HFF-Myc (cell line): ENCODE measurements at places on chromosomes 7 and 10.

DNA sequence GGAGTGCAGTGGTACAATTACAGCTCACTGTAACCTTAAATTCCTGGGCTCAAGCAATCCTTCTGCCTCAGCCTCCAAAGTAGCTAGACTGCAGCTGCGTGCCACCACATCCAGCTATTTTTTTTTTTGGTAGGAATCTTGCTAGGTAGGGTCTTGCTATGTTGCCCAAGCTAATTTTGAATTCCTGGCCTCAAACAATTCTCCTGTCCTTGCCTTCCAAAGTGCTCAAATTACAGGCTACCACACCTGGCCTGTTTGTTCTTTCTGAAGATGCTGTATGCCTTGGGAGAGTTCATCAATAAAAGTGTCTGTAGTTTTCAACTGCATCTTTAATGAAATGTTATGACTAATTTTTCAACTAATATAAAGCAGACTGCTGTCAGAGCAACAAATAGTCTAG lies 452 bp downstream of the SAMD9 start:
- no peak for DNase-seq

DNA sequence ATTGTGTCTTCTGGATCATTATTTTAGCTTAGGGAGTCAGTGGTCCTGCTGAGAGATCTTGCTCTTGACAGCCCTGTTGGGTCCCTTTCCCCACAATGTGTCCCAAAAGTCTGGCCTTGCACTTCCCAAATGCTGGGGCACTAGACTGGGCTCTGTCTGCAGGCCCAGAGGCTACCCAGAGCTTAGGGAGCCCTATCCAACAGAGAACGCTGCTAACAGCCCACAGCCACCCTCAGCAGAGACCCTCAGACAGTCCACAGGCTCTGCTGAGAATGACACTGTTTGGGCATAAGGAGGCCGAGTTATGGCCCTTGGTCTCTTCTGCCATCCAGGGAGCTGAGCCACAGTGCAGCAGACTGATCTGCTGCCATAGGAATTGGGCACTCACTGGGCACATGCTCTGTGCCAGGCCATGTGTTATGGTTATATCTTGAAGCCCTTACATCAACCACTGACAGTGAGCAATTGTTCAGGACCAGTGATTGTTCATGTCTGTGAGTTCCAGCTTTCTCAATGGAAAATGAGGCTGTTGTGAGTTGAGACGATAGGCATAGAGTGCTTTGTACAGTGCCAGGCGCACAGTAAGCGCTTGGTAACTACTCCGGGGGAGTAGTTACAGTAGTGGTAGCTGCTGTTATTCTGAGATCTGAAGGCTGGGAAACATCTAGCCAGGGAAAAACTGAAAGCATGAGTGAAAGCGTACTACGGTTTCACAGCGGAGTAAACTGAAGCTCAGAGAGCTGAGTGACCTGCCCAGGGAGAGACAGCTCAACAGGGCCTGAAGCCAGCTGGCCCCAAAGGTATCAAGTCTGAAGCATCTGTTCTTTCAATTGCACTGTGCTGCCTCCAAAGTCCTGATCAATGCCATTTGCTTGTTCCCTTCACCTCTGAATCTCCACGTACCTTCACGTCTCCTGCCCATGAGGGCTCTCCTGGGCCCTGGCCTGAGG lies 77.6 kb upstream of the PRLHR start:
- no peak for DNase-seq

DNA sequence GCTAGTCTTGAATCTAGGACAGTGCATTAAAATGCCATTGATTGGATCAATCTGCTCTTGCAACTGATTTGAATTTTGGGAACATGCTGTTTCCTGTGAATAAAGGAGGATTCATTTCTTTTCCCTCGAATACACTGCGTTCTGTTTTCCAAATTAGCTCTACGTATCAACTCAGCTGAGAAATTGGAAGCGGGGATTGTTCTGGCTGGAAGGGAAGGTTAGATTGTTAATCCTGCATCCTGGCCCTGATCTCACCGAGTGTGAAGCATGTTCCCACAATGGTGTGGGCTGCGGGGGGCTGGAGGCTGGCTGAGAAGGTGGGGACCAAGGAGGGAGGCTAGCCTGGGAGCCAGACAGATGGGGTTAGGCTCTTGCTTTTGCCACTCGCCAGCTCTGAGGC lies 17.6 kb downstream of the HTRA1 start:
- DNase-seq, result no peak

- no peak for DNase-seq
Measured at GRCh38 chr10:69211104-69211503, 9.0 kb upstream of the HKDC1 start.

DNA sequence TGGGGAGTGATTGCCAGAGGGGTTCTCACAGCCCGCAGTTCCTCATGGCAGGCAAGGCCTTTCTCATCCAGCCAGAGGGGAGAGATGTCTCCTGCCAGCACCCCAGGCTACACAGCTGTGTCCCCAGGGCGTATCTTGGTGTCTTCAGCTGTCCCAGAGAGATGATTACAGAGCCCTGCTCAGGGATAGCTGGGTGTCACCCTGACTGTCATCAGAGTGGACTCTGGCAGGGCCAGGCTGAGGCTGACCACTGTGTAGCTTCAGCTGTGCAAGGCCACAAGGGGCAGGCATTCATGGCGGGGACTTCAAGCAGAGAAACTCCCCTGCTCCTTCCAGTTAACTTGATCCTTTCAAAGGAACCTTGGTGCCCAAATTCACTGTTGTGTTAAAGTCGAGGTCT lies 124.2 kb downstream of the RGS10 start:
- no peak for DNase-seq

DNA sequence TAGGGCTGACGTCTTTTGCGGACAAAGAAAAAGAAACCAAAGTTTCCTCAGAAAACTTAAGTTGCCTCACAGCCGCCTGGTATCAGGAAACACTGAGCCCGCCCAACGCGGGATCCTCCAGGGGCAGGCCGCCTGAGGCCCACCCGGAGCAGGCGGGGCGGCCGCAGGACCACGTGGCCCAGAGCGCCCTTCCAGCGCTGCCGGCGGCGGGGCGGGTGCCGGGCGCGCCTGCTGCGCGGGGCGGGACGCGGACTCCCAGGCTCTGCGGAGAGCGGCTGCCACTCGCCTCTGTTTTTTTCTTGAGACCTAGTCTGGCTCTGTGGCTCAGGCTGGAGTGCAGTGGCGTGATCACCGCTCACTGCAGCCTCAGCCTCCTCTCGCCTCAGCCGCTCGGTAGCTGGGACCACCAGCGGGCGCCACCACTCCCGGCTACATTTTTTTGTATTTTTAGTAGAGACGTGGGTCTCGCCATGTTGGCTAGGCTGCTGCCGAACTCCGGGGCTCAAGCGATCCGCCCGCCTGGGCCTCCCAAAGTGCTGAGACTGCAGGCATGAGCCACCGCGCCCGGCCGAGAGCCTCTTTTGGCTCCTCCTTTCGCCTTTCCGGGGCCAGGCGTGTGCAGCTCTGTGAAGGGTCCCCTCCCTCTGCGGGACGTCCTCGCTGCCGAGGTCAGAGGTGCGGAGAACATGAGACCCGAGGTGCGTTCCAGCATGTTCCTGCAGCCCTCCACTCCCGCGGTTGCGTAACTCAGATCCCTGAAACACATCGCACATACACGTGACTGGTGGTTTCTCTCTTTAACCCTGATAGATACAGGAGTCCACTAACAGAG lies 11.6 kb upstream of the HNRNPF start:
- DNase-seq, result peak; percentile 52

GRCh38 chr7:99990460-99990852 lies 14.6 kb upstream of the AZGP1 start:
- no peak for DNase-seq

DNA sequence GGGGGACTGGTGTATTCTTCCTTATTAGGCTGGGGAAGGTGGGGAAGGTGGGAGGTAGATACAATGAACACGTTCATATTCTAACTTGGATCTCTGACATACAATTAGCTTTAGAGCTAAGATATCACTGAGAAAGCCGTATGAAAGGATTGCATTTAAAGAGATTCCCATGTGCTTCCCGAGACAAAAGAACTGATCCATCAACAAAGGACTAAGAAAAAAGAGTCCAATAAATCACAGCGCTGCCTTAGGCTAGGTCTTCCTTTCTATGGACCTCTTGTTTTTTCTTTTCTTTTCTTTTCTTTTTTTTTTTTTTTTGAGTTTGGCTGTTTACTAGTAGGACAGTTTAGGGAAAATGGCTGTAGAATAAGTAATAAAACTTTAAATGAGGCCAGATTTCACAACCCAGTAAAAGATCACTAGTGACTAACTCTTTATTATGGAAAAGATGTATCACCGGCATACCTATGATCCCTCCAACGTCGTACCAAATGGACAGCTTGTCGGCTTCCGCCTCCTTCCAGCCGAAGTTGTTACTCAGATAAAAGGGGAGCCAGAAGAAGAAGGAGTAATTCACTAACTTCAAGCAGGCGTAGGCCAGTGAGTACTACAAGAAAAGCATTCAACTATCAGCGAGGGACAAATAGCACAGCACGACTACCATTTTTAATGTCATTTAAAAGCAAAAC lies 50.0 kb downstream of the SLC37A3 start:
- no peak for DNase-seq

- no peak for DNase-seq
Measured at GRCh38 chr10:8830876-8831275, 776.4 kb downstream of the GATA3 start.

DNA sequence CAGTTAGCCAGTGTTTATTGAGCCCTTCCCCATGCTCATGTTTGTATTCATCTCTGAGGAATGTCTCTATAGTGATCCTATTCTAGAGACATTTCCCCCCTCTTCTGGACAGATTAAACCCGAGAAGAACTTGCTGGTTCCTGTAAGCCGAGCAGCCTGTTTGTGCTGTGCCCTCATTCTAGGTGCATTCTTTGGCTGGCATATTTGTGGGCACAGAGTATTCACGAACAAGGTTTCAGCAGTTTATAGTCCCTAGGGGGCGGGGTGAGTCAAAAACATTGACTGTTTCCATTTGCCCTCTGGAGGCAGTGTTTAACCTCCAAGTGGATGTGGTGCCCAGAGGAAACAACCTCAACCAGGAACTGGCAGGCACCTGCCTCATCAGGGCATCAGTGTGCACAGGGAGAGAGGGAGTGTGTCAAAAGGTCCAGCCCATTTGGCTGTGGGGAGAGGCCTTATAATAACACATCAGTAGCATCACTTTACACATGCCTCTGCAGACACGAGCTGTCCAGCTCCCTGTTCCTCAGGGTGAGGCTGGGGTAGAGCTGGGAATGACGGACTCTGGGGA lies 273.3 kb upstream of the LRGUK start:
- peak; percentile 39 for DNase-seq

DNA sequence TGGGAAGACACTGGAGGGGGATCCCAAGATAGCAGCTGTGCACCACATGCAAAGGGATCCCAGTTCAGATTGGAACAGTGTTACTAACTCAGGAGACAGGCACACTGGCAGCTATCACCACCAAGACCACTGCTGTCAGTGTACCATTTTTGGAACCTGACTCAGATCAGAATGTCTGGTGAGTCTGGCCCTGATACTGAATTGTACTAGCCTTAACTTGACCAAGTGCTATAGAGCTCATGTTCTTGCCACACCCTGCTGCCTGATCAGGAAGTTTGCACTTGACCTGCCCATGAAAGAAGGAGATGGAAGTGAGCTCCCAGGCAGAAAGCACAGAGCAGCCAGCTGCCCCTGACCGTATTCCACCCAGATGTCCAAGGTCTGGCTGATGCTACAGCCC lies 4.8 kb upstream of the PRRT4 start:
- no peak for DNase-seq

- no peak for DNase-seq
Measured at GRCh38 chr10:99731306-99732032, 458 bp downstream of the COX15 start.

DNA sequence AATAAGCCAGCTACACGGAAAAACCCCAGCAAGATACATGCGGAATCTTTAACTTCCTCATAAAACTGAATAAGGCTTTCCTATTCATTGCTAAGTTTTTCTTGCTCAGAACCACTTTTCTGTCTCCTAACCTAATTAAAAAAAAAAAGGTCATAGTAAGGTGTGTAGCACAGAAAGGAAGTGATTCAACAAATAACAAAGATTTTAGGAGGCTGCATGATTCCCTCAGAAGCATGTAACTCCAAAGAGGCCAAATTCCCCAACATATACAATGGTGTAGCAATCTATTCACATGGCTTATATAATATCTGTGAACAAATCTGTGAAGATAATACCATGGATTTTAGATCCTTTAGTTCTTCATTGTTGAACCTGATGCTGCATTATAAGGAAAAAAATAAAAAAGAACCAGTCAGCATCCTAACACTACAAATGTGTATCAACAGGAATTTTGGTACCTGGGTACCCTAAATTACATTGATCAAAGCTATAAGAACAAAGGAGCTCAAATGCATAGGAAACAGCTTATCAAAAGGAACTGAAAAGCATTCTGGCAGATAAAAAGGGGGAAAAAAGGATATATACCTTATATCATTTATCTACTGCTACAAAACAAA lies 63.8 kb downstream of the IMMP2L start:
- DNase-seq, result no peak

GRCh38 chr7:92765725-92766124 lies 70.6 kb downstream of the CDK6 start:
- no peak for DNase-seq

DNA sequence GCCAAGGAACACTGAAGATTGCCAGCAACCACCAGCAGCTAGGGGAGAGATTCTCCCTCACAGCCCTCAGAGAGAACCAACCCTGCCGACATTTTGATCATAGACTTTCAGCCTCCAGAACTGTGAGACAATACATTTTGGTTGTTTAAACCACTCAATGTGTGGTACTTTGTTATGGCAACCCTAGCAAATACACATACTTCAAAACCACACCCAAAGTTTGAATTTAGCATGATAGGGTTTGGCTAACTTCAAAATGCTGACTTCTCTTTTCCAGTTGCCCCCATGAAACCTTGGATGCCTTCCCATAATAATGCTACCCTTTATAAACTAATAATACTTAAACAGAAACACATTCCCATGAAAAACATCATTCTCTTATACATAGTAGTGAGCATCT lies 149.8 kb downstream of the DGKI start:
- no peak for DNase-seq

DNA sequence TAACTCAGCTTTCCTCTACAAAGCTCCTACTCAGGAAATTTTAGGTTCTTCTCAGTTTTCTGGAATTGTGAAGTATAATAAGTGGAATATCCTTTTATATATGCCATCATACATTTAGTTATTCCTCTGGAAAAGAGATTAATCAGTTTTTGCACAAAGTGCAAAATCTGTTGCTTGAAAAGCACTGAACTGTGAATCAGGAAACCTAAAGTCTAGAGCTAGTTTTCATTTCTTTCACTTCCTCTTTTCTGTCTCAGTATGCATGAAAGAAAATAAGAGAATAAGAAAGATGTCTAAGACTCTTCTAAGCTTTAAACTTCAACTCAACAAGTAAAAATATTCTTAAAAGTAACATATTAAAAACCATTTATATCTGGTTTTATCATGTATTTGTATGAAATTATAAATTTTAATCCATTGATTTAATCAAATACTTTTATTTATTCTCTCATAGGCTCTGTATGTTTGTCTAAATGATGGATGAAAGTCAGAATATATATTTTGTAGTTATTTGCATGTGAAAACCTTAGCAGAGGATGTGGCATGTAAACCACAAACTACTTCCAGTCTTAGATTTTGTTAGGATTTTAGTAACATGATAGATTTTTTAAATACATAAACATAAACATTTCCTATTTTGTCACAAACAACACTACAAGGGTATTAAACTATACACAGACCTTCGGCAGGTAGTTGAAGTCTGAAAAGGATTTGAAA lies 1073.0 kb downstream of the XPNPEP1 start:
- DNase-seq, result no peak
